ENCODE measurements at places on chromosomes 4 and X.
A peak's percentile ranks its signal among the peaks of the same experiment; 100 is the strongest.

DNA sequence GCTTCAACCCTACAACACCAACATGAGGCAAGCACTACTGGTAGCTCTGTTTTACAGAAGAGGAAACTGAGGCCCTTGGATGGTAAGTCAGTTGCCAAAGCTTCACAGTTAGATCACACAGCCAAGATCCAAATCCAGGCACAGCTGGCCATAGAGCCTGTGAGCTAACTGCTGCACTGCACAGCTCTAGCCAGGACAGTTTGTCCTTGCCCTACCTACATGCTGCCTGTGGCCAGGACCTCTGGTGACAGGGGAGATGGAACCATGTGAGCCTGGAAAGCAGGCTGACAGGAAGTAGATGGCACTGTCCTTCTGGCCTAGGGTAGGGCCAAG lies 257.8 kb downstream of the FBXW7 start:
- DNase-seq: no peak

DNA sequence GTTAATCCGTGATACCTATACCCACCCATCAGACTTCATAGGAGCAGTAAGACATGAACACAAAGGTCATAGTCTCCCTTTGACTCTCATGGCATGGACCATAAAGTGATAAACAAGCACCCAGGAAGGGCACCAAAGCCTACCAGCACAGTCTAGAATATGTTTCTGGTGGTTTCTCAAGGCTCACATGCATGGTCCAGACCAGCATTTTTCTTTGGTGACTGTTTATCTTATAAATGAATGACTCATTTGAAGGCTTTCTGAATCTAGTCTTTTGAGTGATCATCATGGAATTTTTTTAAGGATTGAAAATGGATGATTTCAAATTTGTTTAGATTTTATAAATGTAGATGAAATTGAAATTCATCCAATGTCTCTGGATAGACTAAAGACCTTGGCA lies 32.0 kb upstream of the AMELX start:
- DNase-seq: peak; percentile 64

DNA sequence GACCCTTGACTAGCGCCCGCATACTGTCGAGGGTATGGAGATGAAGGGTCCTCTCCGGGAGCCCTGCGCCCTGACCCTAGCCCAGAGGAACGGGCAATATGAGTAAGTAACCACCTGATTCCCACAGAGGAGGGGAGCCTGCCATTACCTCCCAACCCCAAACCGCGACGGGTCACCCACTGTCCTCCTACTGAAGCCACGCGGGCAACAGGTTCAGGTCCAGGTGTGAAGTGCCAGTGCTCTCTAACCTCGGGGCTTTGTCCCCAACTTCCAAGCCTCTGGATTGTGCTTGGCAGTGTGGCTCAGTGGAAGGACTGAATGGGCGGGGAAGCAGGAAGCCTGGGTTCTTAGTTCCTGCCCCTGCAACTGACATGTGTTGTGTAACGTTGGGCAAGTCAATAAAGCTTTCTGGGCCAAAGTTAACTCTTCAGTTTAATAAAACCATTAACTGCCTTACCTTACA lies 694 bp downstream of the OCRL start:
- DNase-seq: no peak

GRCh38 chr4:168612450-168613135 lies 115.7 kb downstream of the PALLD start:
- DNase-seq: peak; percentile 68

GRCh38 chr4:1199556-1200331 lies 27.4 kb upstream of the SPON2 start:
- no peak for DNase-seq

DNA sequence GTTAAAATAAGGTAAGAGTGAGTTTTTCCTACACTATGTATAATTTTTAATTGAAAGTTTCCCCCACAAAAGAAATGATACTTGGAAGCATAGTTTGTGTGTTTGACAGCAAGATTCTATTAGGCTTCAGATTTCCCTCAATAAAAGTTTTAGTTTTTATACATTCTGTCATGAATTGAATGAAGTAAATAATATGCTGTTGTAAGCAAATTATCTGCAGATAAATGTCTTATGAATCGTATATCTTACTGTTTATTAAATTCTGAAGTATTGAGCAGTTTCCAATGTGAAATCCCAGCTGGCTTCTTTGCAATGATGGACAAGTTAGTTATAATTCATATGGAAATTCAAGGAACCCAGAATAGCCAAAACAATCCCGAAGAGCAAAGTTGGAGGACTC lies 33.5 kb downstream of the RS1 start:
- DNase-seq: no peak

DNA sequence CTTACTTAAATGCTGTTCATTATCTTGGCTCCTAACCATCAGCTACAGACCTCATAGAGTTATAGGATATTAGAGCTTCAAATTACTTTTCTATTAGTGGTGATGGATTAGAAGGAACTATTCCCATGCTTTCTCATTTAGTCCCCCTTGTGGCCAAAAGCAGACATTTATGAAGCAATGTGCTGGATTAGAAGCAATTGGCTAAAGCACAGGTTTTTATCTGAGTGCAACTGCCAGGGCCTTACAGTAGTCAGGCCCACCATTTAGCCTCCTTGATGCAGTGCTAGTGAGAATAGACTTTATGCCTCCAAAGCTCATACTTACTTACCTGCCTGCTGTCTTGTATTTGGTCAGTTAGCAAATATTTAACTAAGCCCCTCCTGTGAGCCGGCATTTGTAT lies 93.0 kb downstream of the TSPAN7 start:
- DNase-seq: peak; percentile 10

DNA sequence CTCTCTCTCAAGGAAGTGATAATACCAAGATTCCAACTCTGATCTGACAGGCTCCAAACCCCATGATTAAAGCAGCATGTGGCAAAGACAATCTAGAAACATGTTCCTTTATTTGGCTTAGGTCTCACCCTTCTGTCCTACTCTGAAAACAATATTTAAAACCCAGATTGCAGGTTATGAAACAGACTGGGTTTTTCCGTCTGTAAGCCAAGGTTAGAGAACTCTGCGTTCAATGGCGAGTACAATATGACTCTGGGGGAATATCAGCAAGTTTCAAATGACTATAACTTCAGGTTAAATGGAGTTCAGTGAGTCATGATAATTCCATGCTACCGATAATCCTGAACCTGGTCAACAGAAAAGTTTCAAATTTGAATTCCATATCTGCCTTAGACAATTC lies 50.8 kb downstream of the ANAPC10 start:
- DNase-seq: peak; percentile 26

GRCh38 chr4:152849350-152849749 lies 69.6 kb downstream of the ARFIP1 start:
- DNase-seq: no peak

GRCh38 chrX:10098270-10098713 lies 58.5 kb upstream of the CLCN4 start:
- no peak for DNase-seq

DNA sequence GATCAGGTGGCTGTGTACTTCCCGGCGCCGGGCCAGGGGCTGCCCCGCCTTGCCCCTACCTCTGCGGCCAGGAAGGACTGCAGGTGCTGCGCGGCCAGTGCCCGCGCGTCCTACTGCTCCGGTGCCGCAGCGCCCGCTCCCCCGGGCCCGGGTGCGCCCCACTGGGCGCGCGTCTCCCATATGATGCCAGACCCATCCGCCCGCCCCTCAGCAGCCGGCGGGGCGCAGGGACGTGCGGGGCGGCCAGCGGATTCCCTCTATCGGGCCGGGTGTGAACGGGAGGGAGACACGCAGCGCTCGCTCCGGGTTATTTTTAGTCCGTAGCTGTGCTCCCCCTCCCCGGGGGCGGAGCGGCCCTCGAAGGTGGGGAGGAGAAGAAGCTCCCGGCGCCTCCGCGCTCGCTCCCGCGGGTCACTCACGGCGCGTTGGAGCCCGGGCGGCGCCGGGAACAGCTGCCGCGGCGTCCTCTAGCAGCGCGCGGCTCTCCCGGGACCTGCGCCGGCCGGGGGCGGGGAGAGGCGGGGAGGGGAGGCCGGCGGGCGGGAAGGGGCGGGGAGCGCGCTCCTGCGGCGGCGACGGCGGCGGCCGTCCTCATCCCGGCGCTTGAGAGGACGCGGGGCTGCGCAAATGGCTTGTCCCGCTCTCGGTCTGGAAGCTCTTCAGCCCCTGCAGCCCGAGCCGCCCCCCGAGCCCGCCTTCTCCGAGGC lies 103.6 kb downstream of the UCHL1 start:
- peak; percentile 31 for DNase-seq

DNA sequence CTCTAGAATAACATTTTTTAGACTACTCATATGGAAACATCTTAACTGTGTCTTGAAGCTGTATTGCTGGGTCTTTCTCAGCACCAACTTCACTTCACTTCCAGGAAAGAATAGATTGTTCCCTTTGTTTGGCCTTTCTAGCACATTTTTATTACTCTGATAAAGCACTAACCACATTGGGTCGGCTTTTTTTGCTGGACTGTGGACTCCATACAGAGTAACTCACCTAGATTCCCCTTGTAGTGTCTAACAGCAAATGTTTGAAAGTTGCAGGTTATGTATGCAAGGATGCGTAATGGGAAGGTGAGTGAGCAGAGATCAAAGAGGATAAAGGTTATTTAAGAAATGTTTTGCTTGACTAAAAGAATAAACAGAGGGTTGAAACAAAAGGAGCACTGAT lies 101.2 kb downstream of the MMRN1 start:
- no peak for DNase-seq

DNA sequence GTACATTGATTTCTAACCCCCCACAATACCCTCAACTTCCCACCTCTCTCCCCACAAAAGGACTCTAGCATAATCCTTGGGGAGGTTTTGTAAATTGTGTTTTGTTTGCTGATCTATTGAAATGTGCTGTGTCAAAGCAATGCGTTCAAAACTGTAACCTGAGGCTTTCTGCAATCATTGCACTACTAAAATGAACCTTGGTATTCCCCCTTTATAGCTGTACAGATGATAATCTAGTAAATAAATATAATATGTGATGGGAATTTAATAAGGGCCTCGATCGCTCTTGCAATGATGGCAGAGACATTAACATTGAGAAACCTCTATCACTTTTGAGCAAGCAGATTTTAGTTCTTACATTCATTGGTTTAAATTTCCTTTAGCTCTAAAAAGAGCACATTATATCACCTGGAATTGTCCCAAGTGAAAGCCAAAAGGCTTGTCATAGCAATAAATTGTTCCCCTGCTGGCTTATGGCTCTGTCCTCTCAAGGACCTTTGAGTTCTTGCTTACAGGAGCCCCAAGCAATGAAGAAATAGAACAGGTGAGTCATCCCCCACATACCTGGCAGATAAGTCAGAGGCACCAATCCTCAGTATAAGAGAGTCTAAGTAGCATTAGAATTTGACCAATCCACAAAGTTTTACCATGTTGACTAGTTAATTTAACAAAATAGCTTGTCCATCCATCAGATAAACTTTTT lies 18.4 kb upstream of the ACE2 start:
- peak; percentile 5 for DNase-seq

- DNase-seq: no peak
Observed at GRCh38 chr4:153024466-153024865, 88.3 kb downstream of the FHDC1 start.

DNA sequence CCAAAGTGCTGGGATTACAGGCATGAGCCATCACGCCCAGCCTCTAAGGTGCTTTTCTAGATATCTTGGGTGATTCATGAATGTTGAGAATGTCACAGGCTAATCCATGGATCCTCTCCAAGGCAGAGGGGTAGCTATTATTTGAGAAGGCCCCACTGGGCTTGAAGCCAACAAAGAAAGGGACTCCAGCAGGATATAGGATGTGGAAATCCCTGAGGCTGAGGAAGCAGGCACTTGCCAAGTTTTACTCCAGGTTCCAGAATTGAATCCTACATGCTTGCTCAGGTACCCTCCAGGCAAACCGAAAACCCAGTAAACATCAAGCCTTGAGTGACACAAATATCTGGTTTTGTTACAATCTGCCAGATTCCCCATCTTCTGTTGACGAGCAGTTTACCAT lies 15.8 kb downstream of the NLGN3 start:
- DNase-seq: no peak

DNA sequence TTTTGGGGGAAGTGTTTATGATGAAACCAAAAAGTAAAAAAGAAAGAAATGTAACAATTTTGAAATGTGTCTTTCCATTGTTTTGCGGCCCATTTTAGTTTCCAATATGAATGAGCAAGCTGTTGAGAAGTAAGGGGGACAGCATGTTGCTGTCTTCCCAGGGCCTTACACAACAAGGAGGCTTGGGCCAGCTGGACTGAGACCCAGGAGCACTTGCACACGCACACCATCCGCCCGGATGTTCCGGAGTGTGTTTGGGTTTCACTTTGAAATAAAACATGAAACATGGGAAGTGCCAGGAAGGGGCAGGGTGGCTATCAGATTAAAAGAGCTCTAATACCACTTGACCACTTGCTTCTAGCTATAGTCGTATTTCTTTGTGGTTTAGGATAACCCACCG lies 144.4 kb downstream of the NHS start:
- DNase-seq: no peak

GRCh38 chrX:41923211-41923977 lies at the start of gene CASK:
Gene CASK (minus strand): TSS chrX:41923554. CDS start chrX:41922988, 566 bp downstream.
- peak; percentile 70 for DNase-seq

- no peak for DNase-seq
Observed at GRCh38 chr4:141702472-141703182, 66.2 kb downstream of the IL15 start.

All from astrocyte (in vitro differentiated cells and primary cell).